Left colon (tissue), 2 donors: ENCODE measurements at places on chromosomes 7 and 10.

DNA sequence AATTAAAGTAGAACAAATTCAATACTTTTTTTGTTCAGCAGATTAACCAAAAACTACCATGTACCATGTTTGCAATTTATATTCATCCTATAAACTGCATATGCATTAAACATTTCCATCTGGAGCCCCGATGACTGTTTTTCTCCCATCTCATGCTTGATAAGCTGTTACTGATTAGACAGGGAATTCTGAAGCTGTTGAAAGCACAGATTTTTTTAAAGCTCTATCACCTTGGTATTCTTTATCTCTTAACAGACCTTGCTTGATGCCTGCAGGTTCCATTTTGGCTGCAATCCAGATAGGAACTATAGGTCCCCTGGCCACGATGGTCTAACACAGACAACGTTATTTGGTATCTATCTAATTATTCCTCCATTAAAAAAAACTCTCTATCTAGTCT is 961.7 kb downstream of the CNTNAP2 start:
- no peak for DNase-seq

- DNase-seq, result no peak
Measured at GRCh38 chr7:32104766-32105165, 34.6 kb upstream of the PDE1C start.

GRCh38 chr10:119801998-119802538 is 70.6 kb downstream of the MCMBP start:
- no peak for DNase-seq

DNA sequence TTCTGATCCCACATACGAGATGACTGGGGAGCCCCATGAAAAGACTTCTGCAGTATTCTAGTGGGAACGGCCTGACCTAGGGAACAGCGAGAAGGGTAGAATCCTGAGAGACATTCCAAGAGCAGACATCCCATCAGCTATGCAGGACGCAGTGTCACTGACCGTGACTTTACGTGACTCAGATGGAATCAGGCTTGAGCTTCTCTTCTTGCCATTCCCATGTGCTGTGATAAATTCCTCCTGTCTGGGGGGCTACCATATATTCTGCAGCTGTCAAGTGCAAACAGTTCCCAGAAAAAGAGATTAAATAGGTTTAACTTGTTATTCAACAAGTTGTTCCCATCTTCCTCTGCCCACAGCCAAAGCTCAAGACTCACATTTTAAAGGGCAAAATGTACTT is 73.1 kb upstream of the PDE1C start:
- no peak for DNase-seq

GRCh38 chr10:29411666-29412315 is 122.9 kb downstream of the LYZL1 start:
- DNase-seq, result no peak
